EH (cell line): ENCODE measurements at places on chromosomes 2 and 18.
A peak's percentile ranks its signal among the peaks of the same experiment; 100 is the strongest.

GRCh38 chr2:45732436-45732835 lies 81.0 kb downstream of the PRKCE start:
- DNase-seq = no peak

- DNase-seq = peak; percentile 37
These were observed 38.6 kb upstream of the SH3BP4 start for GRCh38 chr2:234913208-234913626.

- DNase-seq = no peak
These were observed 46.7 kb downstream of the ANO7 start for GRCh38 chr2:241234962-241235740.

DNA sequence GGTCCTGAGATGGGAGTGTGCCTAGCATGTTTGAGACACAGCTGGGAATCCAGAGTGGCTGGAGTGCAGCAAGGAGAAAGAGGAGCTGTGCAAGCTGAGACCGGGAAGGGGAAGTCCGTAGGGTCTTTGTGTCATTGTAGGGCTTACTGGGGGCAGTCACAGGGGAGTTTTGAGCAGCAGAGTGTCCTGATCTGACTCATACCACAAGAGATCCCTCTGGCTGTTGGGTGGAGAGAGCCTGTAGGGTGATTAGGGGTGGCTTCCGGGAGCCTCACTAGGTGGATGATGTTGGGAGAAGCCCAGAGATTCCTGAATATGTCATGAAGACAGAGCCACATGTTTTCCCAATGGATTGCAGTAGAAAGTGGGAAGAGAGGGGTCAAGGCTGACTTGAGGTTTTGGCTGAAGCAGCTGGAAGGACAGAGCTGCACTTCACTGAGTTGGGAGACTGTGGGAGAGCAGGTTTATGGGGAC lies 30.9 kb downstream of the FHOD3 start:
- peak; percentile 25 for DNase-seq

- no peak for DNase-seq
These were observed 82.5 kb downstream of the MGAT5 start for GRCh38 chr2:134336352-134336751.

DNA sequence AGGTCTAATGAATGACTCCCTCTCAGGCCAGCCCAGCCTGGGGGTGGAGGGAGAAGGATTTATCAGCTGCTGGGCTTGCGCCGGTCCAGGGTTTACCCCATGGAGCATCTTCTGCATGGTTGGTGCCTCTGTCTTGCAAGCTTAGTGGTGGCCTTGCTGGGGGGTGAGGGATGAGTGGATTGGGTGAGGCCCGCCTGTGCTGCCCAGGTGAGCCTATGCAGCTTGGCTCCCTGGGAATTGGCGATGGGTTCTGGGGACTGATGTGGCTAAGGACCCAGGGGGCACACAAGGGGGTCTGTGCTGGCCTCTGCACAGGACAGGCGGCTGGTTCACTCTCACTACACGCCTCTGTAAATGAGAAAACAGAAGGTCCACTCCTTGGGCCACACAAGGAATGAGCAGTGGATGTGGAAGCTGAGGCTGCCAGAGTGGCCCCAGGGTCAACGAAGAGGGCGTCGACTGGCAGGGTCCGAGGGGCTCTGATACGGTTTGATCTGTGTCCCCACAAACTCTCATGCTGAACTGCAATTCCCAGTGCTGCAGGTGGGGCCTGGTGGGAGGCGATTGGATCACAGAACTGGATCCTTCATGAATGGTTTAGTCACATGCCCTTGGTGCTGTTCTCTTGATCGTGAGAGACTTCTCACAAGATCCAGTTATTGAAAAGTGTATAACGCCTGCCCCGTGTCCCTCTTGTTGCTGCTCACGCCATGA lies 151.6 kb upstream of the HDAC4 start:
- no peak for DNase-seq

- peak; percentile 6 for DNase-seq
These were observed at the start of gene LAMA1 for GRCh38 chr18:7117390-7118355. Gene LAMA1 (minus strand): TSS chr18:7117797. CDS start chr18:7117720, 77 bp downstream.

GRCh38 chr18:64992654-64993053 lies 758.2 kb upstream of the CDH7 start:
- no peak for DNase-seq

GRCh38 chr2:211802666-211803065 lies 735.9 kb downstream of the ERBB4 start:
- DNase-seq = no peak

- DNase-seq = no peak
These were observed 930.0 kb upstream of the KLHL29 start for GRCh38 chr2:22454826-22455485.

DNA sequence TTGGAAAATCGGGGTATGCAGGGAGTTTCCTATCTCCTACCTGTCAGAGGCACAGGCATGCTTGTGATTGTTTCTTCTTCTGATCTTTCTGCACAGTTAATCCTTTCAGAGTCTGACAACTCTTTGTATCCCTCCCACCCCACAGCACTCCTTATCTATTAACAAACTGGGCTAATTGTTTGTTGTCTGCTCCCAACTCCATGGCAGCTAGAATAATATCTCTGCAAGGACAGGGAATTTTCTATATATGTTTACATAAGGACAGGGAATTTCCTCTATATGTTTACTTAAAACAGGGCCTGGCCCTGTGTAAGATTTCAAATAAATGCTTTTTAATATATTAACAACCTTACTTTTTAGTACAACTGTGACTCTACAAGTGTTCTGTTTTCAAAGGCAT lies 36.0 kb upstream of the VRK2 start:
- DNase-seq = no peak

- DNase-seq = no peak
These were observed 87.4 kb downstream of the MYO3B start for GRCh38 chr2:170265321-170265720.

GRCh38 chr2:42532397-42532796 lies 36.0 kb upstream of the MTA3 start:
- no peak for DNase-seq

DNA sequence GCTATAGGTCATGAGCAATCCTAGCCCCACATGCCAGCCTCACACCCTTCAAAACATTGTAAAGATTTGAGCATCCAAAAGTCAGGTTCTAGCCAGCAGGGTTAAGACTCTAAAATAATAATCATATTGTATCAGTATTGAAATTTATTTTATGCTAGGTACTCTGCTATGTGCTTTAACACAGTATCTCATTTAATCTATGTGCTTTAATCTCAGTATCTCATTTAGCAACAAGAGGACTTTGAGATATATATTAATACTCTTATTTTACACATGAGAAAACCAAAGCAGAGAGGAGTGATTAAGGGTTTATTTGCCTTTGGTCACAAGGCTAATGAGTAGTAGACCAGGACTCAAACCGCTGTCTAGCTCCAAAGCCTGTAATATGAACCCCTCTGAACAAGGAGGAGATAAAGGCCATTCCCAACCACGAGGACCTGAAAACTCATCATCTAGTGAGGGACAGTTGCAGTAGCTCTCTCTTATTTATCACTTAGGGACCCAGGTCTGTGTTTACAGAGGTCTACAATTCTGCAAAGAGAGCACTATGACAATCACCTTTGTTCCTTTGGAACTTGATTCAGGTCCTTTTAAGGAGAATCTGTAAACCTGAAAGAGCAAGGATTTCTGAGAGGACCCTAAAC lies 116.5 kb upstream of the SERTAD2 start:
- peak; percentile 60 for DNase-seq

DNA sequence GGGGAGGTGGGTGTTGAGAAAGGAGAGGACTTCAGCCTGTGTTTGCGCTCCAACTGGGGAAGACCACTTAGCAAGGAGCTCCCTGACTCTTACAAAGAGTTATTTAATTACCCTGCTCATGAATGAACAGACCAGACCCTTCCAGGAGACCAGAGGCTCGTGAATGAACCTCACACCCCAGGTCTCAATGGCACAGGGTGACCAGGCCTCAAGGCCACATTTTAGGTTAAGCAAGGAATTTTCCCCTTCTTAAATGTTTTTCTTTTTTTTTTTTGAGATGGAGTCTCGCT lies 25.3 kb downstream of the SMAD7 start:
- no peak for DNase-seq

- DNase-seq = peak; percentile 46
These were observed at the start of gene ZNF804A for GRCh38 chr2:184598316-184599053. Gene ZNF804A (plus strand): TSS chr2:184598529. CDS start chr2:184598960, 431 bp downstream.

DNA sequence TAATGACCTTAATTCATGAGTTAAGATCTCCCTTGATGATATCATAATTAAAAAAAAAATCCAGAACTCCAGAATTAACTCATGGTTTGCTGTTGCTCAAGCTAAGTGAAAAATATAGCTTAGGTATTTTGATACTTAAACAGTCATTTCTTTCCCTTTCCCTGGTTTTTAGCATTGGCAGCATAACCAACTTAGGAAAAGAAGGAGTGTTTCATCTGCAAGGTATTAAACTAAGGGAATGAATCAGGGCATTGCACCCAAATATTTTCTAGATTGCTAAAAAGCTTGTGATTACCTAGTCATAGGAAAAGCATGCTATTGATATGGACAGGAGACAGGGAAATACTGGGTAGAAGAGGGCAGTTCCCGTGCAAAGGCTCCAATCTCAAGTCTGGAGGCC lies 207.2 kb downstream of the LRP1B start:
- DNase-seq = peak; percentile 53

DNA sequence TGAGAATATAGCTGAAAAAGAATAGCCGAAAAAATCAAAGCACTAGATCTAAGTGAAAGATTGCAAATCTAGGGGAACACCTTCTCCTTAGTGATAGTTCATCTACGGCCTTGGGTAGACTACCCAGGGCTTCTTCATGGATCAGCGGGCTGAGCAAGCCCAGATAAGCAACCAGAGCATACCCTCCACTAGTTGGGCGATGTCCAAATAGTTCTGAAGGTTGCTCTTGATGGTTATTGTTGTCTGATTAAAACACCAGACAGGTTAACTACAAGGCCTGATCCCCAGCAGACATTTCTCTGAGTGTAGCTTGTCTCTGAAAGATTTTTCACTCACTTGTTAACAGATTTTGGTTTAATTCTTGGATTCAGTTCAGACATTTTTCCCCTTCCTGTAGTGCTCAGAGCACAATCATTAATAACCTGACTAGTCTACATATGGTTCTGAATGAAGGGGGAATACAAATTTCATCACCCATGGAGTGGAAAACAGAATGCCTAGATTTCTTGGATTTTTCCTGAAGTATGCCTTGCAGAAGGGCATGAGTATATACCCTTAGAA lies 99.6 kb downstream of the BABAM2 start:
- DNase-seq = no peak

GRCh38 chr2:127193164-127193966 lies 26.7 kb downstream of the CYP27C1 start:
- peak; percentile 57 for DNase-seq

DNA sequence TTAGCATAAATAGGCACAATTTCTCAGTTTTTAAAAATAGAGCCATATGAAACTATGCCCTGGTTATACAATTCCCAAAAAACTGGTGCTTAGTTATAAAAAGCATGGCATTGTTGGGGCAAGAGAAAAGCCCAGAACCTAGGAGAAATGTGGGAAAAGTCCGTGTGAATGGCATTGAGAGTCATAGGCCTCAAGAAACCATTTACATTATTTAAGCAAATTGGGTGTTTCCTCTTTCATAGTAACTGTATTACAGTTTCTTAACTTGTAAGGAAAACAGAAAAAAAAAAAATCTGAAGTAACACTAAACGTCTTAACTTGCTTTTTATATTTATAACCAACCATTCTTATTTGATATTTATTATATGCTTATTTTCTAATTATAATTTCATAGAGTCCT lies 170.9 kb upstream of the SESTD1 start:
- no peak for DNase-seq

DNA sequence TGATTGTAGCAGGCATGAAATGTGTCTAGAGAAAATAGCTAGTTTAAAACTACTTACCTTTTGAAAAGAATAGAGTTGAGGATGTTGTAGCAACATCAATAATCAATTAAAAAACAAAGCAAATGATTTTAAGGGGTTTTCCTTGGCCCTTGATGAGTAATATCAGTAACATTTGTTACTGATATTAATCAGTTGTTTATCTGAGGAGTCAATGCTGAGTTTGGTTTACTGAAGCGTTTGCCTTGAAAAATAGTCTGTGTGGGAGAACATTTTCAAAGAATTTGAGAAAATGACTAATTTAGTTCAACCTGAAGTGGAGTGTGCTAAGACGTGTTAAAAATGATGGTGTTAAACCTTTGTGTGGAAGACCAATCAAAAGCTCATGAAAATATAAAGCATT lies 9.3 kb downstream of the PTH2R start:
- DNase-seq = no peak

GRCh38 chr2:82735336-82735735 lies 1723.7 kb downstream of the SUCLG1 start:
- DNase-seq = no peak

DNA sequence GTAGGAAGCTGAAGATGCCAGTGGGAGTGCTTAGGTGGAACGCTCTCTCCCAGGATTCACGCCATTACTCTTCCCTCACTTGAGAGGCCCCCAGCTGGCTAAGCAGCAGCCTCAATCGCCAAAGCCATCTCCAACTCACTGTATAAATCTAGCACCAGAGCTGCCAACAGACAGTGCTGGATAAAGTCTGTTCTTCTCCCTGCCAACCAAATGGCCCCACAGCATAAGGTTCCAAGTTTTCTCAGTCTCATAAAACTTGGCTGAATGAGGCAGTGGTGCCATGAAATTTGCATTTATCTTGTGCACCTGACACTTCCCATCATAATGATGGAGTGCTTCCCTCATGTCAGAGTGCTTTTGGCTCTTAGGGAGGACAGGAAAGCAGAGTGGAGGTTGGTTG lies 428.2 kb upstream of the ETAA1 start:
- no peak for DNase-seq

GRCh38 chr2:225400060-225400511 lies 576 bp downstream of the NYAP2 start:
- DNase-seq = peak; percentile 63

- no peak for DNase-seq
These were observed 384.3 kb downstream of the METTL4 start for GRCh38 chr18:2186967-2187366.

DNA sequence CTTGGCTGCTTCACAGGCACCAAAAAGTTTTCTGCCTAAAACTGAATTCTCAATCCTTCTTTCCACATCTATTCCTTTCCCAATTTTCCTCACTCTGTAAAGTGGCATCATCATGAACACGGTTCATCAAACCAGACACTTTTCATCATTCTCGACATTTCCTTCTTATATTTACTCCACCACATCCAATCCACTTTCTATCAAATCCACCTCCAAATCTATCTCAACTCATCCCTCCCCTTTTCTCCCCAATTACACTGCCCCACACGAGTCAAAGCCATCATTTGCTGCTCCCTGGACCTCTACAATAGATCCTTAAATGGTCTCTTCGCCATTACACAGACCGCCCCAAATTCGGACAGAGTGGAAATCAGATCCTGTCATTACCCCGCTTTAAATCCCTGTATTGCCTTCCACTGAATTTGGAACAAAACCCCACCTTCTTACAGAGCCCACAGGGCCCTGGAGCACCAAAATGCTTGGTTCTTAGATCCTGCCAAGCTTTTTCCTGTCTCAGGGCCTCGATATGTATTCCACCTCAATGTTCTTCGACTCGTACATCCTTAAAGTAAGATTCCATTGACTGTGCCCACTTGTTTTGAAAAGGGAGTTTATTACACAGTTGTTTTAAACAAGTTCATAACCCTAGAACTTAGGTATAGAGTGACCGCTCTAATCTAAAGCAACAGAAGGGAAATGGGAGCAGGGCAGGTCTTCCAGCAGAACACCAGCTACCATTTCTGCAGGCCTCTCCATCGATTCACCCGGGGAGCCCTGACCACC lies 856 bp downstream of the ACAA2 start:
- peak; percentile 28 for DNase-seq
